B cell (primary cell): ENCODE measurements at places on chromosomes 11 and 22. TPM values are rescaled to one million over a fixed set of nuclear protein-coding genes. Genes with fewer than 3 reads are reported as not detected.

DNA sequence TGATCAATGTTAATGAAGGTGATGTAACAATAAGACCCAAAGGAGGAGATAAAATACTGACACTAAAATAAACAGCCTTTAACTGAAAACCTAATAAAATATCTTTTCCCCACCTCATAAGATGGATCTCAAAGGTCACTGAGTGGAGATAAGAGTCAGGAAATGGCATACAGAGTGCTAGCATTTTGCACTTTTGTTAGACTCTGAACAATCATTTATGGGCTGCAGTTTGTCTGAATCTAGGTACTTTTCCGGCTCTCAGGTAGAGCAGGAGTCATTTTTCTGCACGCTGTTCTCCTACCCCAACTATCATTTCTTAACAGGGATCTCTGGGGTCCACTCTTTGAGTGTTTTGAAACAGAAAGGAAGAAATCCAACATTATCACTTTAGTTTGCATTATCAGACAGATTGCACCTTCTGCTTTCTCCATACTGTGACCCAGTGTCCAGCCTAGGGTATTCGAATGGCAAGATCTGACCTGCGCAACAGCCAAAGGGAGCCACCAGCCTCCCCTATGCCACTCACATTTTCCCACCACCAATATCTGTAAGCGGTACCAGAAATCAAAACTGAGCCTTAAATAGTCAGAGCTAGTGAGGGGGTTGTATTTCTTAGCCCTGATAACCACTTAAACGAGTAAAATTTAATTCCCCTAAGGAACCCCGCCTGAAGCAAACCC is 863 bp downstream of the SIAE start:
- H3K4me1 ChIP-seq: peaks cover 23% of the 10 kb centered on the region
- H3K27me3 ChIP-seq: no peaks in the 10 kb centered on the region
- DNase-seq: no peak

GRCh38 chr22:50292643-50293440 is 14.6 kb downstream of the PLXNB2 start:
- no peaks in the 10 kb centered on the region for H3K36me3 ChIP-seq
- H3K27ac ChIP-seq: no peak overlapping the region
- H3K4me3 ChIP-seq: no peak overlapping the region
- peaks cover 32% of the 10 kb centered on the region for H3K27me3 ChIP-seq

DNA sequence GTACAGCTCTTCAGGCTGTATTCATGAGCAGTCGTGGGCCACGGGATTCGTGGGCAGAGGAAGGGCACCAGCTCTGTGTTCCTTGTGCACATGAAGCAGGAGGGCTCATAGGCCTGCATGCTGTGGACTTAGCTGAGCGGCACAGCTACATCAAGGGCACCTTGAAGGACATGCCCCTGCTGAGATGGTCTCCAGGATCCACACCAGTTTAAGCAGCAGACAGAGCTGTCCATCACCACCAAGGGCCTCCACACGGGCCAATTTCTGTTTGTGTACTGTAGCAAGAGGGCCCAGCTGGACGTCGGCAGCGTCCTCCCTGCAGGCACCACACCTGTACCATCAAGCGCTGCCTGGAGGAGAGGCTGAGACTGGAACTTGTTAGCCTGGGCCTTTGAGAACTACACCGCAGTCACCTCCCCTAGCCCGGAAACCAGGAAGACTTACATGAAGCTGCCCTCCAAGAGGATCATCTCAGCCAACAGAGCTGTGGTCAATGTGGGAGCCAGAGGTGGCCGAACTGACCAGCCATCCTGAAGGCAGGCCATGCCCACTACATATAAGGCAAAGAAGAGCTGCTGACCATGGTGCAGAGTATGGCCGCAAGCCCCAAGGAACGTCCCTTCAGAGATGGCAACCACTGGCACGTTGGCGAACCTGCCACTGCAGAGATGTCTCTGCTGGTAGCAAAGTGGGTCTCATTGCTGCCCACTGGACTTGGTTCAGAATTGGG is 32.7 kb upstream of the GNB1L start:
- DNase-seq: no peak
- H3K27me3 ChIP-seq: no peaks in the 10 kb centered on the region
- no peaks in the 10 kb centered on the region for H3K36me3 ChIP-seq
- no peak overlapping the region for H3K4me3 ChIP-seq

DNA sequence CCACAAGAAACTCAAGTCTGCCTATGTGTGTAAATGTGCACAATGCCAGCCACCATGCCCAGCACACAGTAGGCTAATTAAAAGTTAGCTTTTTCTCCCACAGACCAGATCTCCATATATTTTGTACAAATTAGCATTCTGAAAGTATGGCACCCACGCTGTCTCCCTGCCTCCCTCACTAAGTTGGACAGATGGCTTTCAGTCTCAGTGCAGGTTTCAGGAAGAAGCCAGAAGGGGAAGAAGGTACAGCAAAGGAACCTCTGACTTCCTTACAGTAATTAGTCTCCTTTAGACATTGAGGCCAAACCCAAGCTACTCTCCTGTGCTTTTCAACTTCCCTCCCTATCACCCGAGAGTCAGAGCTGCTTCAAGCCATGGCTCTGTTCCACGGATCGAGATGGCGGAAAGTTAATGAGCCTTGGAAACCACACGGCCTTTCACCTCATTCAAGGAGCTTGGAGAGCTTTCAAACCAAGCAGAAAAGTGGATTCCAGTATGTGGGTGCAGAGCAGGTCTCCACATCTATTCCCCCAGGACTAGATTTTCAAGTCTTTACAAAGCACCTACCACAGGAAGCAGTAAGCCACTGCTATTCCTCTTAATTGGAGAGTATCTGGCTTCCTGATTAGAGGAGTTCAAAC is 221.1 kb upstream of the NARS2 start:
- H3K4me1 ChIP-seq: no peaks in the 10 kb centered on the region
- H3K4me3 ChIP-seq: no peak overlapping the region
- no peaks in the 10 kb centered on the region for H3K36me3 ChIP-seq
- no peak overlapping the region for H3K27ac ChIP-seq
- H3K27me3 ChIP-seq: no peaks in the 10 kb centered on the region
- no peak for DNase-seq

DNA sequence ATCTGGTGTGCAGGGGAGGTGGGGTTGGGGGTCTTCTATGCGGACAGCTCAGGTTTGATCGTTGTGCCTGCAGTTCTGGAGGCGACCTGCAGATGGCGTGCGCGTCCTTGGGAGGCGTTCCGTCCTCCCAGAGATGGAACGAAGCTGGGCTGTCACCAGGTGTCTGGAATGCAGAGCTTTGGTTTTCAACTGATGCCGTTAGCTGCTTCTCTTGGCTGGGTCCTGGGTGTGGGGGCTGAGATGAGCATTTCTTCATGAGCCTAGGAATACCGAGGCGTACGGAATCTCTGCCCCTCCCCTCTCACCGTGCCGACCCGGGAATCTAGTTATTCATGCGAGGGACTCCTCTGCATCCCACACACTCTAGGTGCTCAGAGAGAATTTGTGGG is 98.6 kb downstream of the CEP164 start:
- no peak overlapping the region for H3K4me3 ChIP-seq
- peak; percentile 65 for DNase-seq
- peaks cover 8% of the 10 kb centered on the region for H3K4me1 ChIP-seq

- H3K36me3 ChIP-seq: no peaks in the 10 kb centered on the region
- no peak for DNase-seq
- no peak overlapping the region for H3K4me3 ChIP-seq
- peaks cover 6% of the 10 kb centered on the region for H3K4me1 ChIP-seq
- H3K27me3 ChIP-seq: no peaks in the 10 kb centered on the region
These were observed 43.0 kb downstream of the MMP20 start for GRCh38 chr11:102582140-102582539.

MS4A4A gene
- total RNA-seq: 0.51 and 0.99 TPM in 2 replicates

ANKK1 gene
- 0.89 and 1.1 TPM in 2 replicates for total RNA-seq

ALG9 gene
- 23.9 and 29.9 TPM in 2 replicates for total RNA-seq

CLTCL1 gene
- total RNA-seq: 5.2 and 5.5 TPM in 2 replicates
